Right atrium auricular region (tissue), 2 donors: ENCODE measurements at places on chromosomes 7 and 10. TPM values are rescaled to one million over a fixed set of nuclear protein-coding genes. Genes with fewer than 3 reads are reported as not detected.
A peak's percentile ranks its signal among the peaks of the same experiment; 100 is the strongest.

- H3K27ac ChIP-seq: no peak overlapping the region
- H3K4me3 ChIP-seq: no peak overlapping the region
- H3K36me3 ChIP-seq: no peaks in the 10 kb centered on the region
- no peaks in the 10 kb centered on the region for H3K4me1 ChIP-seq
- no peak for DNase-seq
Measured at GRCh38 chr7:141788296-141788695, 1.7 kb upstream of the TAS2R5 start.

DNA sequence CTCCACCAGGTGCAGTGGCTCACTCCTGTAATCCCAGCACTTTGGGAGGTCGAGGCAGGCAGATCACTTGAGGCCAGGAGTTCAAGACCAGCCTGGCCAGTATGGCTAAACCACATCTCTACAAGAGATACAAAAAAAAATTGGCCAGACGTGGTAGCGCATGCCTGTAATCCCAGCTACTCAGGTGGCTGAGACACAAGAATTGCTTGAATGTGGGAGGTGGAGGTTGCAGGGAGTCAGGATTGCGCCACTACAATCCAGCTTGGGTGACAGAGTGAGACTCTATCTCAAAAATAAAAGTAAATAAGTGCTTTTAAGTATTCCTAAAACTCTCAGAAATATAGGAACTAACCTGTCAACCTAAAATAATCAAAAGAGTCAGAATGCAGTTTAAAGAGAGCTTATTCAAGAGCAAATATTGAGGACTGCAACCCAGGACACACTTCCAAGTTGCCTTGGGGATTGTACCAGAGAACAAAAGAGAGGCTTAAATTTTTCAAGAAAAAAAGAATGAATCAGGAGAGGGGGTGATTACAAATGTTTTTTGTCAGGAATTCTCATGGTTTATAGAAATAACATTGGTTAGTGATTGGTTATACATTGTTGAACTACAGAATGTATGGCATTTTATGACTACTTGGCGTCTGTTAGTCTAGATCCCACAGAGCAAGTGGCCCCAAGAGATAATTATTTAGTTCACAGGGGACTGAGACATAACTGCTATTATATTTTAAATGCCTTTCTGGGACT is 33.2 kb upstream of the PPP1R9A start:
- H3K4me1 ChIP-seq: no peaks in the 10 kb centered on the region
- H3K27me3 ChIP-seq: no peaks in the 10 kb centered on the region
- H3K36me3 ChIP-seq: no peaks in the 10 kb centered on the region
- no peak overlapping the region for H3K4me3 ChIP-seq

DNA sequence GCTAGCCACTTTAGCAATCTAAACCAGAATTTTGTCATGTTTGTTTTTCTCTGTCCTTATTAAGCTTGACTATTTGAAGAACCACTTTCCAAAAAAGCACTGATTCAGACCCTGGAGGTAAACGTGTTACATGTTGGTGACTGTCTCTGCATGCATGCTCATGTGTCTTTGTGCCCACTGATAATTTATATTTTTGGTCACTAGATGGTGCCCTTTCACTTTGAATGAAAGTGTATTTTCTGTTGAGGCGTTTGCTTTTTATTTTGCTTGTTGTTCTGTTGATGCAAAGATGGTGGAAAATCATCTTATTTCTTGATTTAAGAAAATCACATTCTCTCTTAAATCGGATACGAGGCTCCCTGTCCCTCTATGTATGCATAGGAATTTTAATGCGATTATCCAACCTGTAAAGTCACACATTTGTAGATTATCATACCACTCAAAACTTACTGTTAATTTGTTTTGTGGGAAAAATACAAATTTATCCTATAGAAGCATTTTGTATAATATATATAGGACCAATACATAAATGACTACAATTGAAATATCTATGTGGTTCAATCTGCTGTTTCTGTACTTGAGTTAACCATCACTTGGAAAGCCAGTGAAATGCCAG is 269.3 kb downstream of the BICC1 start:
- H3K4me3 ChIP-seq: no peak overlapping the region
- DNase-seq: no peak
- H3K27me3 ChIP-seq: no peaks in the 10 kb centered on the region
- H3K27ac ChIP-seq: no peak overlapping the region

GRCh38 chr7:111012799-111013675 is 77.9 kb upstream of the LRRN3 start:
- no peak overlapping the region for H3K4me3 ChIP-seq
- DNase-seq: no peak
- no peaks in the 10 kb centered on the region for H3K4me1 ChIP-seq
- no peaks in the 10 kb centered on the region for H3K27me3 ChIP-seq
- H3K36me3 ChIP-seq: no peaks in the 10 kb centered on the region
- no peak overlapping the region for H3K27ac ChIP-seq

GRCh38 chr7:156652886-156653568 is 12.5 kb downstream of the RNF32 start:
- H3K4me3 ChIP-seq: no peak overlapping the region
- no peak for DNase-seq
- no peak overlapping the region for H3K27ac ChIP-seq
- H3K36me3 ChIP-seq: no peaks in the 10 kb centered on the region
- H3K4me1 ChIP-seq: no peaks in the 10 kb centered on the region

GRCh38 chr7:151013733-151014497 is 10.4 kb downstream of the ATG9B start:
- peak overlapping the region; percentile 39 for H3K4me3 ChIP-seq
- H3K27me3 ChIP-seq: no peaks in the 10 kb centered on the region
- DNase-seq: peak; percentile 81
- H3K27ac ChIP-seq: no peak overlapping the region

Gene USP6NL
- total RNA-seq: 9.6 TPM

Gene AKR1C8
- not detected for total RNA-seq

Gene SKIDA1
- total RNA-seq: 2.1 TPM
